ENCODE measurements at places on chromosomes 12 and 14. TPM values are rescaled to one million over a fixed set of nuclear protein-coding genes. Genes with fewer than 3 reads are reported as not detected.

DNA sequence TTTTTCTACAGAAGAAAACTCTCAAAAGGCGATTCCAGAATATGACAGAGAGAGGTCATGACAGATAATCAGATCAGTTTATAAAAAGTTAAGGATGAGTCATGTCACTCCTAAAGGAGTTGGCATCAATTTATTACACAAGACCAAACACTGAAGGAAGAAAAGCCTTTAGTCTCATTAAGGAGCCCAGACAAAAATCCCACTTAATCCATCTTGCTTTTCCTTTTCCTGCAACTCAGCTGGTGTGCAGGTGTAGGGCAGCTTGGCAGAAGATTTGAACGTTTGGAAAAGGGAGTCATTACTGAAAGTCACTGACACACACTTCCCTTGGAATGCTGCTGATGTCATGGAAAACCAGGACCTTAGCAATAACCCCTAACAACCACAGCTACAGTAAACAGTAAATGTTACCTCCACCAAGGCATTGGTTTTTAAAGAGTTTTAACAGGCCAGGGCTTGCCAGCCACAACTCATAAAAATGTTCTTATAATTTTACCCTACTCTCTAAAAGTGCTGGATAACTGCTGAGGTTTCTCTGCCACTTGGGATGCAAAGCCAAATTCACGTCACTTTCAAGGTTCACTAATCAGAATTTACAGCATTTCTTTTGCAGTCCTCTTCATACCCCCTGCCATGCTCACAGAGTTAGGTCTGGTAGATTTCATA, 320.6 kb downstream of the RAD51B start:
- DNase-seq, result peak; percentile 99

- no peak for DNase-seq
Measured at GRCh38 chr12:59574406-59574805, 21.4 kb upstream of the SLC16A7 start.

DNA sequence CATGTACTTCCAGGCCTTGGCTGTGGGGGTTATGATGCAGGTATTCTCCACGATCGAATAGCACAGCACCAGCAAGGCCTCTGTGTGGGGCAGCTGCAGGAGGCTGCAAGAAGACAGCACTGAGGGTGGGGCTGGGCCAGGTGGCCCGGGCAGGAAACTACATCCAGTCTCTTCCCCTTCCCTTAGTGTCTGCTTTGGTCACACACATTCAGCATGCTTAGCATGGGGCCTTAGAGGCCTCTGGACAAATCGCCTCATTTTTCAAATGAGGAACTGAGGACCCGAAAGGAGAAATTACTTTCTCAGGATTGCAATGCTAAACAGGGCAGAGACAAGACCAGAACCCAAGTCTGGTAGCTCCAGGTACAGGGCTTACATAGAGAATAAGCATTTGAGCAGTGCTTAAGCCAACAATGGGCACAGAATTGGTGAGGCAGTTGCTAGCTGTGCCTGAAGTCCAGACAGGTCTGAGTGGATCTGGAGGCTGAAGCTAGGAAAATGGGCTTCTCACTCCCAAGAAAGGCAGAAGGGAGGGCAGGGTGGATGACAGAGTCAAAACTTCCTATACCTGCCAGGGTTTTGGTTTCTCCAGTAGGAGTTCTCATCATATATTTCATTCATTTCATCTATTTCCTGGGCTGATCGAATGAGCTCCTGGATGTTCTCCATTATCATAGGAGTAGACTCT, 3.5 kb downstream of the ACRBP start:
- no peak for DNase-seq

MYF6 gene
- total RNA-seq, result 0.14 TPM

- DNase-seq, result no peak
Measured at GRCh38 chr12:18953505-18953904, 176.0 kb upstream of the PLEKHA5 start.

- peak; percentile 50 for DNase-seq
Measured at GRCh38 chr12:83168751-83169150, 482.0 kb downstream of the TMTC2 start.

GRCh38 chr12:57822392-57823130, 4.0 kb upstream of the AVIL start:
- DNase-seq, result no peak

- DNase-seq, result no peak
Measured at GRCh38 chr12:82955043-82955442, 268.3 kb downstream of the TMTC2 start.

DNA sequence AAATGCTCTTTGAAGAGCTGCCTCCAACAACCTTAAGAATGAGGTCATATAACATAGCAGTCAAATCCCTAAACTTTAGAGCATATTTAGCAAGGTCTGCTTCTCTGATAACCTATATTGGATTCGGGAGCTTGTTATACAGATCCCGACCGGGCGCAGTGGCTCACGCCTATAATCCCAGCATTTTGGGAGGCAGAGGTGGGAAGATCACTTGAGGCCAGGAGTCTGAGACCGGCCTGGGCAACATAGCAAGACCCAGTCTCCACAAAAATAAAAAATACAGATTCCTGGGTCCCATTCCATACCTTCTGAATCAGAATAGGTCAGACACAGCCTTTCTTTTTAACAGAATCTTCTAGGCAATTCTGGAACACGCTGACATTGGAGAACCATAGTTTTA, 46.7 kb downstream of the SPRING1 start:
- no peak for DNase-seq

- no peak for DNase-seq
Measured at GRCh38 chr14:105060751-105061427, 4.3 kb downstream of the GPR132 start.

PLCZ1 gene
- total RNA-seq, result not detected

KLRC1 gene
- total RNA-seq, result not detected

GRCh38 chr14:74577247-74577947, 34.6 kb downstream of the LTBP2 start:
- DNase-seq, result no peak

DNA sequence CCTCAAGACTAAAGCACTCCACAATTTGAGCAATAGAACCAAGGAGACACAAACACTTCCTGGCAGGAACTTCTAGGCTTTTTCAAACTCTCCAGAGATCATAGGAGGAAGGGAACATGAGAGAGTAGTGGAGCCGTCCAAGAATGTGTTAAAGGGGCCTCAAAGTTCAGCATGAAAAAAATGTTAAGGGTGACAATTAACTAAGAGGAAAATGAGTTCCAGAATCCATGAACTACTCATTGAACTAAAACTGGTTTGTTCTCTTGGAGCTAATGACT, 122.0 kb downstream of the WIF1 start:
- DNase-seq, result no peak

CCDC197 gene
- not detected for total RNA-seq

- DNase-seq, result no peak
Measured at GRCh38 chr14:99260587-99261551, 11.1 kb downstream of the BCL11B start.

DNA sequence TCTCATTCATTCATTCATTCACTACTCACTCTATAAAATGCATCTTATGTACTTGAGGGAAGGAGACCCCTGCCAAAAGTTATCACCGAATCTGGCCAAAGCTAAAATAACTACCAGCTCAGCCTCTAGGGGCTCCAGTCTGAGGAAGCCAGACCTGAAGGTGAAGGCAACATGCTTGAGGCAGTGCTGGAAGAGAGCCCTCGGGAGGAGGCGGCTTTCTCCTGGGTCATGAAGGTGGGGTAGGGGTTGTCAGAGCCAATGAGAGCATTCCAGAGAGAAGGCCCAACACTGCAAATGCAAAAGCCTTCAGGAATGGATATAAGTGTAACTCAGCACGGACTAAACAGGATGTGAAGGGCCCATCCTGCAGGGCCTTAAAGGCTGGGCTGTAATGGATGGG, 62.4 kb downstream of the GSC start:
- DNase-seq, result no peak

IGFBP6 gene
- 102 TPM for total RNA-seq

KCNA5 gene
- not detected for total RNA-seq

CISTR gene
- total RNA-seq, result not detected

- no peak for DNase-seq
Measured at GRCh38 chr14:59727073-59727661, 143.4 kb downstream of the RTN1 start.

- DNase-seq, result no peak
Measured at GRCh38 chr12:123061441-123062205, 81.1 kb downstream of the ARL6IP4 start.

DNA sequence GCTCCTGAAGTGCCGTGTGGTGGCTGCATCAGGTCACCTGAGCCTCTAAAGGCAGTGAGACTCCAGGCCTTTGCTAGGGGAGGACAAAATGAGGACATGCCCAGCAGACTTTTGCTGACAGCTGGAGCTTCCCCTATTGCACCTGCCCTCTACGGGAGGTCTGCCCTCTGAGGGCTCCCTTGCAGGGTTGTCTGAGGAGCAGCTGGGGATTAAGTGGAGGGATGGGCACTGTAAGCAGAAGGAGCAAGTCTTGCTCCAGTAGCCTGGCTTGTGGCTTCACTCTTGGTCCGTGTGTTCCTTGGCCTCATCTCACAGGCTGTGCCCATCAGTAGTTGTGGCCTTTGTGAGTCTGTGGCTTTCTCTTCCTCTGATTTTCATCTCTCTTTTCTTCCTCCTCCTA, 66.9 kb upstream of the NRXN3 start:
- no peak for DNase-seq

DNA sequence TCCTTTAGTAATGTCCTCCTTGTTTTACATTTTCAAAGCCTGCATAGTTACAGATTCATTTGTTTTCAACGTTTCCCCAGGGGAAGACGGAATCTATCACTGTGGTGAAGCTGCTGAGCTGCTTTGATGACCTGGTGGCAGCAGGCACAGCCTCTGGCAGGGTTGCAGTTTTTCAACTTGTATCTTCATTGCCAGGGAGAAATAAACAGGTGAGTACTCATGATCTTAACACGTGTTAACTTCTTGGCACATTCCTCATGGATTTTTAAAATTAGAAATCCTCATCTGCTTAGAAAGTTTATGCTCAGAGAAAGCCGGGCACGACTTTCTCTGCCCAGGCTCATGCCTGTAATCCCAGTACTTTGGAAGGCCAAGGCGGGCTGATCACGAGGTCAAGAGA, 44.5 kb downstream of the TECPR2 start:
- DNase-seq, result no peak

GRCh38 chr12:75684678-75685616, 173.5 kb upstream of the KRR1 start:
- DNase-seq, result no peak

EIF2S3B gene
- total RNA-seq, result 2.9 TPM

DNA sequence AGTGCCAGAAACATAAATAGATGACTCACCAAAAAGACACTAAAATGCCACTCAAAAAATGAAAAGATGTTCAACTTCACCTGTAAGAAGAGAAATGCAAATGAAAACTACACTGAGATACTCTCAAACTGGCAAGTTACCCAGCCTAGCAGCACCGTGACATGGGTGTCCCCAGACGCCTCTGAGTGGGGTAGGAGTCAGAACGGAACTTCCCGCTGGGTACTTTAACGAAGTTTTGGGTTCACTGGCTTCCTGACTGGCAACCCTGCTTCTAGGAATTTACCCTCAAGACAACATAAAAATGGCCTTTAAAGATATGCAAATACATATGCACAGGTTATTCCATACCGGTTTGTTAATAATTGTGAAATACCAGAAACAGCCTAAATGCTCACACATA, 52.6 kb downstream of the RIMBP2 start:
- DNase-seq, result no peak

B4GALNT1 gene
- total RNA-seq, result 0.14 TPM

PTPRR gene
- total RNA-seq, result 0.46 TPM

KRT75 gene
- total RNA-seq, result not detected

ARF3 gene
- 62.8 TPM for total RNA-seq

ACOT6 gene
- not detected for total RNA-seq

IGF1 gene
- total RNA-seq, result not detected

DNA sequence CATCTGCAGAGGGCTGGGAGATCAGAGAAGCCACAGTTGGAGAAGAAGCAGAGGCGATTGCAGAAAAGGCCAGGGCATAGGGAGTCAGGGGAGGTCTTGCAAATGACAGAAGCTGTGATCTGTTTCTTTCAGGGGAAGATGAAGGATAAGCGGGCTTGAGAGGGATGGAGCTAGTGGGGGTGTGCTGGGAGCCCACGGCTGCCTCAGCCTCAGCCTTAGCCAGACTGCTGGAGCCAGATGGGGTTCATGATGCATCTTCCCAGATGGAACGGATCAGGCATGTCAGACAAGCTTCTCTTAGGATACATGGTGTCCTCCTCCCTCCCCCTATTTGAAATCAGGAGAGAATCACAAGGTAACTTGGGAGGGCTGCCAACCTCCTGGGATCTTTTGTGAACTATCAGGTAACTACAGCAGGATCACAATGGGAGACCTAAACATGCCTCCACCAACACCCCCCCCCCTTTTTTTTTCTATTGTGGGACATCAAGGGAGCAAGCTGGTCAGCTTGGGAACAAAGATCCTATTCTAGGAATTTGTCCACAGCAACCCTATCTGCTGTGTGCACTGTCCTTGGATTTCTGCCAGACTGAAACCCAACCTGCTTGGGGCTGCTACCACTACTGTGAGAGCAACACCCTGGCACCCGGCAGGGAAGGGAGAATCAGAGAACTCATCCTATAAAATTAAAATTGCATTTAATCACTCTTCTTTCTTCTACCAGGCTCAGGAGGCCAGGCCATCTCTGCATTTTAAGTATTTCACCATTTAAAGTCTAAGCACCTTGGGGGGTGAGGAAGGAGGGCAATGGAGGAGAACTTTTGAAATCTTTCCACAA, 10.7 kb upstream of the ATP2A2 start:
- no peak for DNase-seq

DNA sequence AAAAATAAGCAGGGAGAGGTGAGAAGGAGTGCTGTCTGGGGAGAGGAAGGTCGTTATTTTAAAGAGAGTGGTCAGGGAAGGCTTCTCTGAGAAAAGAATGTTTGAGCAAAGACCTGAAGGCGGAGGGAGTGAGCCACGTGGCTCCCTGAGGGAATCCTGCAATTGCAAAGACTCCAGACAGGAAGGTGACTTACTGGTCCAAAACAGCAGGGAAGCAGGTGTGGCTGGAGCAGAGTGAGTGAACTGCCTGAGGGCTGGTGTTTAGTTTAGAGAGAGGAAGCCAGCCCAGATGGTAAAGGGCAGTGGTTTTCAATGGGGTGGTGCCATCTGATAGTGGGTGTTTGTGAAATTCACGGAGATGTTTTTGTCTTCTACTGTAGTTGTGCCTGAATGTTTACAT, 58.8 kb upstream of the LTA4H start:
- DNase-seq, result no peak
